ENCODE measurements at places on chromosomes 2 and 18.

DNA sequence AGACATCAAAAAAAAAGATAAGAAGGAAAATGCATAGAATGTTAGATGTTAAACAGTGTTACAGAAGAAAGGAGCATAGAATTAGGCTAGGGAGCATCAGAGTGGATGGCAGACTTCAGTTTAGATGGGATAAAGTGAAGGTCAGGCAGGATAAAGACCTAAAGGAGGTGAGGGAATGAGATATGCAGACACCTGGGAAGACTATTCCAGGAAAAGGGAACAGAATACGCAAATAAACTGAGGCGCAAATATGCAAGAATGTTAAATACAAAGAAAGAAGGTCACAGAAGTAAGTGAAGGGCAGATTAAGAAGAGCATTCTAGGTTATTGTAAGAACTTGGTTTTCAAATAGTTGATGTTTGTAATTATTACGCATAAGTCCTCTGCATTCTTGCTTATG lies 116.3 kb upstream of the REG3A start:
- no peak for DNase-seq

GRCh38 chr2:226118471-226119429 lies 680.9 kb downstream of the IRS1 start:
- no peak for DNase-seq

DNA sequence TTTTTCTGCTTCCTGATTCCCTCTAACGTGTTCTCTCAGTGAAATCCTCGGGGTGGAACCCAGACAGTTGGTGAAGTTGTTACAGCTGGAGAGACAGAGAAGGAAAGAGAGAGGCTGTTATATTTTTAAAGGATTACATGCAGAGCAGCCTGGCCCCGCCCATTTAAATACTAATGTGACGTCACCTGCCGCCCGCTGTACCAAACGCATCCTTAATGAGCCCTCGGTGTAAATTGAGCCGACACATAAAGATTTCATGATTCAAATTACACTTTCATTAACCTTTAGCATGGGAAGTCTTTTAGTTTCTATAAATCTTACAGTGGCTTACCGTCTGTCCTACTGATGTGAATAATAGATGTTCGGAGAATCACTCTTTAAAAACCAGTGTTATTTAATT lies 164.0 kb upstream of the SIX3 start:
- no peak for DNase-seq

DNA sequence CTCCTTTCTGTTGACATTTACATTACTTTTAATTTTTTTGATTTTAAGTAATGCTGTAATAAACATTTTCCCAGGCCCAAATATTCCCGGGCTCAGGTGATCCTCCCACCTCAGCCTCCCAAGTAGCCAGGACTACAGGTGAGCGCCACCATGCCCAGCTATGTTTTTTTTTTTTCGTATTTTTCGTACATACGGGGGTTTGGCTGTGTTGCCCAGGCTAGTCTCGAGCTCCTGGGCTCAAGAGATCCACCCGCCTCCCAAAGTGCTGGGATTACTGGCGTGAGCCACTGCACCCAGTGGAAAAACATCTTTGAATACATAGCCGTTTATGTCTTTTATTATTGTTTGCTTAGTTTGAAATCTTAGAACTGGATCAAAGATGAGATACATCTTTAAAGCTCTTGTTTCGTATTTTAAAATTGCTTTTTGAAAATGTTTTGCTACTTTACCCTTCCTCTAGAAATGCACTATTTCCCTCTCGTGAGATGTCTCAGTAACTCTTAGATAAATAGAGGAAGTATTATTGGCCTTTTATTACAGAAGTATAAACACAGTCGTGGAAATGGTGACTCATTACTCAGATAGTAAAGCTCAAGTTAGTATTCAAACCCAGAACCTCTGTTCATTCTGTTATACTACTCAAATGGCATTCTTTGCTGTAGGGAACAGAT lies 2.4 kb downstream of the SMCHD1 start:
- no peak for DNase-seq

GRCh38 chr18:41226186-41226585 lies 728.8 kb upstream of the PIK3C3 start:
- no peak for DNase-seq

DNA sequence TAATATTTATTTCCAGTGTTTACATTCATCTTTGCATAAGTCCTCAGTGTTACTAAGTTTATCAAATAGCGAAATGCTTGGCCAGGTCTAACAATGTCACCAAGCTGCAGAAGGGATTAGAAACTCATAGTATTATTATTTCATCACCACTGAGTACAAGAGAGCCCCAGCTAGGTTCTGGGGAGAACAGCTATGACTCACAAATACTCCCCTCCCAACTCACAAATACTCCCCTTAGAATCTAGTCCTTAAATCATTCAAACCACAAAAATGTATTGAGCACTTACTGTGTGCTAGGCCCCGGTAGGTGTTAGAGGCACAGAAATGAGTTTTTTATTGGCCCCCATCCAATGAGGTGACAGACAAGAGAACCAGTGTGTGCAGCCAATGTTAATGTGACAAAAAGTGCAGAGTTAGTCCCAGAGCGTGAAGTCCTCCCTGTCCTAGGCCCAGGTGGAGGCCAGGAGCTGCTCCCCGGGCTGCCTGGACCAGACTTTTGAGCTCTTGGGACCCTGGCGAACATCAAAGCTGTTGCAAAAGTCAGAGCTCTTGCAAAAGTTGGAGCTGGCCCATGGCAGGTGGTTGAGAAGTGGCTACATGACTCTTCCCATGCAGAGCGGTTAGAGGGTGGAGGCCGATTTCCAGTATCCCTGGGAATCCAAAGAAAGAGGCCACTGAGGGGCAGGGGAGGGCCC lies 9.8 kb downstream of the STEAP3 start:
- no peak for DNase-seq

DNA sequence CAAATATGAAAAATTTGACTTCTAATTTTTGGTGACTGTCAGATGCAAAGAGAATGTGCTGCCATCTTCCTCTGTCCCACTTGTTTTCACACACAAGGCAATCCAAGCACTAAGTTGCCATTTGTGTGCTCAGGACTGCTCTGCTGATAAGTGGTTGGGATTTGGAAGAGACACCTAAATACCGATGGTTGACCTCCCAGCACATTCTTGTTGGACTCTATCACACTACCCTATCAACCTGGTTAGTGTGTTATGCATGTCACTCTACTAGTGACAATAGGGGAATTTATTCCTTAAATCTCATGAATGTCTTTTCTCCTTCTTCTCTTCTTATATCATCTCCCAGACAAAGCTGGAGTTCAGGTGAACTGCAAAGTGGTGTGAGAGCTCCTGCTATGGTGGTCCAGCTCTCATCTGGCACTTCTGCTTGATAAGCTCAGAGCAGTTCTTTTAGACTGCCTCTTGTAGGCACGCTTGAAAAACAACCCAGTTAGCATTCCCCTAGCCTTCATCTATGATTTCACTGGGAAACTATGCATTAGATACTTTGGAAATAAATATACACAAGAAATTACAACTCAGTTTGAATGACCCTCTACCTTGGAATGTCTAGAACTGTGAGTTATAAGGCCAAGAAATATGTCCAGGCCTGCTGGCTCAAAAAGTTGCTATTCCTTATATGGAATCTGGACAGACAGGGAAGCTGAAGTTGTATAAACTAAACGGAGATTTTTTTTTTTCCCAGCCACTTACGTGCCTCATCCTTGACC lies 404.8 kb downstream of the MEIS1 start:
- no peak for DNase-seq

- DNase-seq, result no peak
These were observed 207.1 kb downstream of the TDRD15 start for GRCh38 chr2:21330786-21331391.

- DNase-seq, result no peak
These were observed 87.4 kb downstream of the MYT1L start for GRCh38 chr2:2243666-2244065.

- no peak for DNase-seq
These were observed 1047.2 kb upstream of the PIK3C3 start for GRCh38 chr18:40907842-40908241.

DNA sequence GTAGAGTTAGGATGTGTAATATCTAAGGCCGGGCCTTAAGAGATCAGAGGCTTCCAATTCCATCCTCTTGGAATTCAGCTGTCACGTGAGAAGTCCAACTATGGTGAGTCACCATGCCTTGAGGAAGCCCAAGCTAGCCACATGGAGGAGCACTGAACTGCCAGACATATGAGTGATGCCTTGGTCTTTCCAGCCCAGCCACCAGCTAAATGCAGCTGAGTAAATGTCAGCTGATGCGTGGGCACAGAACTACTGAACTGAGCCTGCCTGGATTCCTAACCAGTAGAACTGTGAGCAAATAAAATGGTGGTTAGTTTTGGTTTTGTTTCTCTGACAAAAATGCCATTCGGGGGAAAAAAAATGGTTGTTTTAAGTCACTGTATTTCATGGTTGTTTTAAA lies 153.7 kb upstream of the SERTAD2 start:
- peak; percentile 9 for DNase-seq

DNA sequence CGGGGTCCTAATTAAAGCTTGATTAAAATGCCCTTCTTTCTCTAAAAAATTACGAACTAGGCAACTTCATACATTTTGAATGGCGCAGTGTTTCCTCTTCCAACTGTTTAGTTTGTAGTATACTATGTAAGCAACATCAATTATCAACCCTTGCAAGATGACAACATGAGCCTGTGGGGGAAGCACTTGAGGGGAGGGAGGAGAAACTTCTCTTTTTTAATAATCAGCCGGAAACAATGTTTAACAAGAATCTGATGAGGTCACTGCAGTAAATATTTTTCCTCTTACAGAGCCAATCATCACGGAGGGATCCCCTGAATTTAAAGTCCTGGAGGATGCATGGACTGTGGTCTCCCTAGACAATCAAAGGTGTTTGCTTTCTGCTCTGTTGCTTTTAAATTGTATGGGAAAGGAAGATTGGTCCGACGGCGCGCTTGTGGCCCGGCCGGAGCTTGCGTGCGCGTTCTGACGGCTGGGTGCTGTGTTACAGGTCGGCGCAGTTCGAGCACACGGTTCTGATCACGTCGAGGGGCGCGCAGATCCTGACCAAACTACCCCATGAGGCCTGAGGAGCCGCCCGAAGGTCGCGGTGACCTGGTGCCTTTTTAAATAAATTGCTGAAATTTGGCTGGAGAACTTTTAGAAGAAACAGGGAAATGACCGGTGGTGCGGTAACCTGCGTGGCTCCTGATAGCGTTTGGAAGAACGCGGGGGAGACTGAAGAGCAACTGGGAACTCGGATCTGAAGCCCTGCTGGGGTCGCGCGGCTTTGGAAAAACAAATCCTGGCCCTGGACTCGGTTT lies 5.3 kb upstream of the DLX1 start:
- peak; percentile 76 for DNase-seq

- DNase-seq, result no peak
These were observed 811.9 kb downstream of the SATB2 start for GRCh38 chr2:198645816-198646215.

DNA sequence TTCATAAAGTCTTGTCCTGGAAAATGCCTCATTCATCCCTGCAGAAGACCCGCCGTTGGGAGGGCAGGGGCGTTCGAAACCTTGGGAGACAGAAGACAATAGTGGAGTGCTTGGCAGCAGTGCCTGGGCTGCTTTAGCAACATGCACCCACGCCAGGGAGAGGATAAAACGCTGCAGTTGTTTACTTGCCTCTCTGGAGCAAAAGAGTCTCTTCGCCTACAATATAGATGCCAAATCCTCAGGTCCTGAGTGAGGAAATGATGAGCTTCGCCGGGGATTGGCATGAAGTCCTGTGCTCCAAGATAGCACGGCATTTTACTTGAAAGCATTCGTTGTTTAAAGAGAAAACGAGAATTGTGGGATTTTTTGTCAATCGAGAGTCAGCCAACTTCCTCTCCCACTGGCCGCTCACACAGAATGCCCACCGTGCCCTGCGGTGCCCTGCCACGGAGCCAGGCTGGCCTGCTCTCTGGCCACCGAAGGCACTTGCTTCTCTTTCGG lies 152.5 kb upstream of the POU3F3 start:
- DNase-seq, result peak; percentile 38
